ENCODE measurements at places on chromosomes 5 and 9. TPM values are rescaled to one million over a fixed set of nuclear protein-coding genes. Genes with fewer than 3 reads are reported as not detected.
A peak's percentile ranks its signal among the peaks of the same experiment; 100 is the strongest.

- DNase-seq: no peak
Measured at GRCh38 chr9:7454624-7455023, 345.0 kb downstream of the DMAC1 start.

Gene ENHO
- 0.59 TPM for total RNA-seq

GRCh38 chr5:68762201-68762600 lies 331.6 kb upstream of the SLC30A5 start:
- no peak for DNase-seq

DNA sequence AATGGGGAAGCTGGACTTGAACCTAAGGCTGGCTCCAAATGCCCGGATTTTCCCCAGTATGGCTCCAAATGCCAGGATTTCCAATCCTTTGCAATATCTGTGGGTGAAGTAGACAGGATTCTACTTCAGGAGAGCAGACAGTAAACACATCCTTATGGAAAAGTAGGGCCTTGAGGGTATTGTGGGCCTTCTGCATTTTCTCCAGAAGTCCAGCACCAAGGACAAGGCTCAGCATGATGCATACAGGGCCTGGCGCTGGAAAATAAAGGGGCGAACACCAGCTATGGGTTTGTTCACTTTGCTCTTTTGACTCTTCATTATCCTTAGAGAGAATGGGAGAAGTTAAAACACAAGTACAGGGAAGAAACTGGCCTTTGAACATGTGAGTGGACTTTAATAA lies 347.5 kb downstream of the SEMA5A start:
- no peak for DNase-seq

DNA sequence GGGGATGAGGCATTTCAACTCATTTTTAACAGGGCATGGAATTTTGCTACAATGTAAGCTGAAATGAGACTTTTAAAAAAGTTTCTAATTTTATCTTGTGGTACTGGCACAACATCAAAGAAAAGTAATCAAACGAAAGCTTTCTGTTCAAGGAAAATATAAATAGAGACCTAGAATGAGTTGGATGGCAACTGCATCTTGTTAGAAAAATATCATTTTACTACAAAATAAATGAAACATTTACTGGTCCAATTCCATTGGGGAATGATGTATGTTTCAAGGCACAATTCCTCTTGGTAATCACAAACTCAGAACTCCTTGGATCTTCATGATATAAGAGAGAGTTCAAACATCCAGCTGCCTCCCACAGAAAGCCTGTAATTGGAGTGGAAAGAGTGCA lies 102.8 kb downstream of the HMHB1 start:
- DNase-seq: no peak

DNA sequence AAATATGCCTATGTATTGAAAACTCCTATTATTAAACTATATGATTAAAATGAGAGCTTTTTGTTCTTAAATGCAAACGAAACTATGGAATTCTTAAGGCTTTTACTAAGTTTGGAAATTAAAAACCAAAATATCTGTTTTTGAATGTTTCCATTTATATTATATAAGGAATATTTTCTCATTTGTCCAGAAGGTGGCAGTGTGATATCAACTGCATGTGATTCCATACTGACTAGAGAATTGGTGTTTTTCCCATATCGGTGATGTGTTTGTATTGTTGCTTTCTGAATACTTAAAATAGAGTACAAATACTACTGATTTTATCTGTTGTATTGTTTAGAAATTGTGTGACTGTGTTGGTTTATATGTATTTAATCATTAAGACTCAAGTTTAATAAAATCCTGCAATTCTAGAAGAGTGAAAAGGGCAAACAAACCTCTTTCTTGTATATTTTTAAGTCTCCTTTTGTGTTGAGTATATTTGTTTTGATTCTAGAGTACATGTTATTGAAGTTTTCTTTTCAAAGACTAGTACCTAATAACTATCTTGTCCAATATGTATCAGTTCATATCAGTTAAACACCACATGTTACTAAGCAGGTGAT lies 320.8 kb downstream of the CCDC171 start:
- DNase-seq: no peak

- no peak for DNase-seq
Measured at GRCh38 chr5:115343855-115344254, 47.4 kb upstream of the CCDC112 start.

DNA sequence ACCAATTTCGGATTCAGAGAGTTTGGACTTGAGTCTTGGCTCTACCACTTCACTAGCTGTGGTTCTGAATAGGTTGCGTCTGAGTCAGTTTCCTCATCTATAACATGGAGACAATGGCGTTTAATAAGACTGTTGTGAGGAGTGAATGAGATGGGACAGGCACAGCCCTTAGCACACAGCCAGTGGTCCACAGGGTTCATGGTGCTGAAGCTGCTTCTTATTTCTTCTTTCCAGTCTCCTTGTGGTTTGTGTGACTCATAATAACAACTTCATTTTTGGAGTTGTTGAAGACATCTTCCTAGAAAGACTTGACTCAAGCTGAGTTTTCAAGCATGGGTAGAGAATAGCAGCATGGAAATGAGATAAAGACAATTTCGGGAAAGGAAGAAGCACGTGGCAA lies 172.6 kb upstream of the PPP2R2B start:
- DNase-seq: no peak

Gene SLC27A6
- 0.15 TPM for total RNA-seq

DNA sequence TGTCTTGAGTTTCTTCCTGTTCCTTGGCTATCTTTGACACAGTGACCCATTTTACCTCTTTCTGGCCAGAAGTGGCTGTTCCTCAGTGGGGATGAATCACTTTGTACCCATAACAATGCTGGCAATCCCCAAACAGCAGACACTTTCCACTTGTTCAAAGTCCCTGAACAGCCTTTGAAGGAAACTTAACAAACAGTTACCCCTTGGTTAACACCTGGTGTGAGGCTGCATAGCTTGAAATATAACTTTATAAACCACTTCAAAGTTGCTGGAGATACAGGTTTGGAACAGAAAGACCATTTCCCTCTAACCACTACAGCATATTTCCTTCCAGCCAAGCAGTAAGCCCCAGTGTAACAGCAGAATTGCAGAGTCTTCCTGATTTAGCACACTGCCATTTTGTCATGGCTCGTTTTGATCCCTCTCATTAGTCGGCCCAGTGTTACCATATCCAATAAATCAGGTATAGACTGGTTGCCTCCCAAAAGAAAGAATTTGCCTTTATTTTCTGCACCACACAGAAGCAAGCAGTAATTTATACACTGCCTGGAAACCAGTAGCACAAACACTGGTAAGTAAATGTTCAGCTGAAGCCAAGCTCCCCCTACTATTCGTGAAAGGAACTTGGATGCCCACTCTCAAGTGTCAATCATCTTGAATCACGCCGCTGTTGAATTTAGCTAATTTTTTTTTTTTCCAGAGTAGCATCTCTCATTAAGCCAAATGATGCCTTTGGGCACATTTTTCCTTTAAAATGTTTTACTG lies 225.9 kb downstream of the PIK3R1 start:
- DNase-seq: no peak

- DNase-seq: peak; percentile 82
Measured at GRCh38 chr5:120457839-120458507, 6.1 kb upstream of the PRR16 start.

DNA sequence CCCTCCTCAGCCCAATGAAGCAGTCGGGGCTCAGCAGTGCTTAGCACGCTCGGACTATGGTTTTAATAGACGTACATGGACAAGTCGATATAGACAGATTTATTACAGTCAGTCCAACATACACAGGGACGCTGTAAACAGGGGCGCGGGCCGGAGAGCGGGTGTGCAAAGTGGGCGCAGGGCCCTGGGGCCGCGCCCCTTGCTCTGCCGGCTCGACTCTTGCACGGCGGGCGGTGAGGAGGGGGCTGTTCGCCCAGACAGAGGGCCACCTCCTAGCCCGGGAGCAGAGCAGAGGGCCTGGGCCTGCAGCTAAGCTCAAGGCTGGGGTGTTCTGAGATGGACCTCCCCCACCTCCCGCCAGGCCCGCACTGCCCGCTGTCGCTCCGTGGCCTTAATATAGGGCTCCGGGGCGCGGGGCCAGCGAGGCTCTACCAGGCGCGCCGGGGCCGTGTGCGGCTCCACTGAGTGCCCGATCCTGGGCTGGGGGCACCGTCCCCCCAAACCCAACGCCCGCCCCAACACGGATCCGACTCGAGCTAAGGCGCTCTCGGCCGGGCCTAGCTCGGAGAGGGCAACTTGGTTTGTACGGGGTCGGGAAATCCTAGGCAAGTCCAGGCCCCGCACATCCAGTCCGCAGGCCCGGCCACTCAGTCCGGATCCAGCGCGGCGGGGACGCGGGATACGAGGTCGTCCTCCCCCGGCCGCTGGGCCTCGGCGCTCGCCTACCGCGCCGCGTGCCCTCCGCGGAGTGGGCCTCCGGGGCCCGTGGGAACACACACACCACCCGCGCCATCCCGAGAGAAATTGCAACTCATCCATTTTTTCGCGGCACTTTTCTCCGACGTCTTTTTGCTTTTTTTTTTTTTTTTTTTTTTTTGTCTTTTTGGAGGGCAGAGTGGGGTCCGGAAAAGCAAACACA lies 6.1 kb downstream of the PITX1 start:
- peak; percentile 38 for DNase-seq

GRCh38 chr9:101465326-101465915 lies 29.8 kb upstream of the ALDOB start:
- DNase-seq: peak; percentile 58

Gene FAM78A
- total RNA-seq: 18.3 TPM

DNA sequence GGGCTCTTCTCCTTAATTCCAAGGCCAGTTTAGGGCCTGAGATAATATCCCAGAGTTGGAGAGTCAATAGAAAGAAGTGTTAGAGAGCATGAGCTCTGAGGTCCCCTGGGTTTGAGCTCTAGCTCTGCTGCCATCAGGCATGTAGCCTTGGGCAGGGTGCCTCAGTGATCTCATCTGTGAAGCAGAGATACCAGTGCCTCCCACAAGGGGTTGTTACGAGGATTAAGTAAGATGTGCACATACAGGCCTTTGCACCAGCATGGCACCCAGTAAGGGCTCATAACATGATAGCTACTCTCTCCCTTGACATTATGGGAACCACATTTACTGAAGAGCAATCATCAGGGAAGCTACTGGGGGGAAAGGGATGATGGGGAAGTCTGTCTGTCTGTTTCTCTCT lies 265.7 kb downstream of the HSPA4 start:
- DNase-seq: no peak

GRCh38 chr5:98839469-98840383 lies 66.3 kb downstream of the RGMB start:
- no peak for DNase-seq

GRCh38 chr5:107265193-107265592 lies 405.5 kb downstream of the EFNA5 start:
- no peak for DNase-seq

GRCh38 chr9:132739710-132740310 lies 69.5 kb downstream of the GTF3C4 start:
- DNase-seq: no peak

- DNase-seq: no peak
Measured at GRCh38 chr5:126122942-126123341, 300.3 kb upstream of the GRAMD2B start.

Gene F12
- total RNA-seq: 0.80 TPM

DNA sequence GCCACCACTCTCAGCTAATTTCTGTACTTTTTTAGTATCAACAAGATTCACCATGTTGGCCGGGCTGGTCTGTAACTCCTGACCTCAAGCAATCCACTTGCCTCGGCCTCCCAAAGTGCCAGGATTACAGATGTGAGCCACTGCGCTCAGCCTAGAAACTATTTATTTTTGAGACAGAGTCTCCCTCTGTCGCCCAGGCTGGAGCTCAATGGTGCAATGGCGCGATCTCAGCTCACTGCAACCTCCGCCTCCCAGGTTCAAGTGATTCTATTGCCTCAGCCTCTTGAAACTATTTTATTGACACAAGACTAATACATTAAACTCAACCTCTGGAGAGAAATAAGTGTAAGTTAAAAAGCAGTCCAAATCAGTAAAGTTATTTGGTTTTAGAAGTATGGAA lies 34.0 kb downstream of the IL6ST start:
- peak; percentile 52 for DNase-seq

Gene PFN3
- total RNA-seq: not detected

DNA sequence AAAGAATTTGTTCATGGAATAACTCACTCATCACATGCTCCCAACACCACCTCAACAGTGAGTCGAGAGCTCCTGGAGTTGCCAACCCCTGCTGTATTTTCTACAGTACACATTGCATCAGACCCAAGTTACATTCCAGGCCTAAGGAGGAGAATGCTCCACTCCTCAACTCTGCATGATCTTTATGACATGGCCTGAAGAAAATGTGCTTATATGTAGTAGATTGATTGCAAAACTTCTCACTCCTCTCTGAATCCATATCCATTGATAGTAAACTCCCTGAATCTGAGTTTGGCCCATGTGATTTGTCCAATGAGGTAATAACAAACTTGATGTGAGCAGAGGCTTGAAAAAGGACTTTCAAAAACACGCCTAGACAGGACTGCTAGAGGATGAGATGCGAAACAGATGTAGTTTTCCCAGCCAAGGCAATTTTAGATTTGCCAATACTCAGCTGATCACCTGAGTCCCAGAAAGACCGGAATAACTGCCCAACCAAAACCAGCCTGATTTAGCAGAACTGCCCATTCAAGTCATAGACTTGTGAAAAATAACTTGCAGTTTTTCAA lies 29.0 kb upstream of the PAPPA start:
- no peak for DNase-seq
